Cerebellar cortex (tissue), 1 donor: ENCODE measurements at places on chromosomes 1 and 21.
A peak's percentile ranks its signal among the peaks of the same experiment; 100 is the strongest.

- DNase-seq, result peak; percentile 77
Observed at GRCh38 chr1:21665711-21666575, 3.2 kb downstream of the RAP1GAP start.

DNA sequence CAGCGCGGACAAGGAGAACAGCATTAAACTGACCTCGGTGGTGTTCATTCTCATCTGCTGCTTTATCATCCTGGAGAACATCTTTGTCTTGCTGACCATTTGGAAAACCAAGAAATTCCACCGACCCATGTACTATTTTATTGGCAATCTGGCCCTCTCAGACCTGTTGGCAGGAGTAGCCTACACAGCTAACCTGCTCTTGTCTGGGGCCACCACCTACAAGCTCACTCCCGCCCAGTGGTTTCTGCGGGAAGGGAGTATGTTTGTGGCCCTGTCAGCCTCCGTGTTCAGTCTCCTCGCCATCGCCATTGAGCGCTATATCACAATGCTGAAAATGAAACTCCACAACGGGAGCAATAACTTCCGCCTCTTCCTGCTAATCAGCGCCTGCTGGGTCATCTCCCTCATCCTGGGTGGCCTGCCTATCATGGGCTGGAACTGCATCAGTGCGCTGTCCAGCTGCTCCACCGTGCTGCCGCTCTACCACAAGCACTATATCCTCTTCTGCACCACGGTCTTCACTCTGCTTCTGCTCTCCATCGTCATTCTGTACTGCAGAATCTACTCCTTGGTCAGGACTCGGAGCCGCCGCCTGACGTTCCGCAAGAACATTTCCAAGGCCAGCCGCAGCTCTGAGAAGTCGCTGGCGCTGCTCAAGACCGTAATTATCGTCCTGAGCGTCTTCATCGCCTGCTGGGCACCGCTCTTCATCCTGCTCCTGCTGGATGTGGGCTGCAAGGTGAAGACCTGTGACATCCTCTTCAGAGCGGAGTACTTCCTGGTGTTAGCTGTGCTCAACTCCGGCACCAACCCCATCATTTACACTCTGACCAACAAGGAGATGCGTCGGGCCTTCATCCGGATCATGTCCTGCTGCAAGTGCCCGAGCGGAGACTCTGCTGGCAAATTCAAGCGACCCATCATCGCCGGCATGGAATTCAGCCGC is 2.5 kb downstream of the S1PR1 start:
- DNase-seq, result no peak

DNA sequence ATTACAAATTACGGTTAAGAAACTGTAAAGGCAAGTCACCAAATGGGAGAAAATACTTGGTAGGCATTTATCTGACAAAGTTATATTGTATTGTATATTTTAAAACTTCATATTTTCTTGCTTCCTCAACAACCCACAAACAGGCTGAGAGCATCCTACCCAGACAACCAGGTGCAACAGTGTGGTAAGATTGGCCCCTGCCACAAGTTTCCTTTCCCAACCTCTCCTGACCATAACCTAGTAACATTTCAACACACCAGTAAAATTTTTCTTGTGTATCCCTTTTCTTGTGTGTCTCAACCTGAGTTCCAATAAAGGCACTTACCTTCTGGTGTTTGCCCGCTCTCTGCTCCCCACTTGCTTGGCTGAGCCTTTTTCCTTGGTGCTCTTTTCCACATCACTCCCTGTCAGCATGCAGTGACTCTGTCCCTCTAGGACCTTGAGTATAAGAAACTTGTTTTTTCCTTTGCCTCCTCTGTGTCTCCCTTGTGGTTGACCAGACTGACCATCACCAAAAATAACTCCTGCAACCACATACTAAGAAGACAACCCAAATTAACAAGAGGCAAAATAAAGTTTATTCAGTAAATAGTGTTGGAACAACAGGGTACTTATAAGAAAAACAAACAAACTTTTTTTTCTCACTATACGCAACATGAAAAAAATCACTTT is 40.9 kb downstream of the FCRL3 start:
- no peak for DNase-seq

GRCh38 chr1:15941044-15941840 is 34.7 kb downstream of the ZBTB17 start:
- no peak for DNase-seq

DNA sequence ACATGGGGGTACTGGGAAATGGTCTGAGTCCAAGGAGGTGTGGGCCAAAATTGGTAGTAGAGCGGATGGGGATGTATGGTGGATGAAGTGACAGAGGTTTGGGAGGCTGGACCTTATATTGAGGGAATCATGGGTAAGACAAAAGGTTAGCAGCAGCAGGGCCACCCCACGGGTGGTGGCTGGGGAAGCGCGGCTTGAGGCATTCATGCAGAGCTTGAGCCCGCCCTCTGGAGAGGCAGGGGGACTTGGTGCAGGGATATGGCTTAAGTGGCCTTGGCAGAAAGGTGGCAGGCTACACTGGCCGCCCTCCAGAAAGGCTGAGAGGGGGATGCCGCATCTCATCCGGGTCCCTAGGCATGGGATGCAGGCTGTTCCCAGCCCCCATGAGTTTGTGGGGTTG is 31.5 kb downstream of the HMGB4 start:
- DNase-seq, result no peak

GRCh38 chr1:167544447-167545093 is 9.0 kb downstream of the CREG1 start:
- no peak for DNase-seq

DNA sequence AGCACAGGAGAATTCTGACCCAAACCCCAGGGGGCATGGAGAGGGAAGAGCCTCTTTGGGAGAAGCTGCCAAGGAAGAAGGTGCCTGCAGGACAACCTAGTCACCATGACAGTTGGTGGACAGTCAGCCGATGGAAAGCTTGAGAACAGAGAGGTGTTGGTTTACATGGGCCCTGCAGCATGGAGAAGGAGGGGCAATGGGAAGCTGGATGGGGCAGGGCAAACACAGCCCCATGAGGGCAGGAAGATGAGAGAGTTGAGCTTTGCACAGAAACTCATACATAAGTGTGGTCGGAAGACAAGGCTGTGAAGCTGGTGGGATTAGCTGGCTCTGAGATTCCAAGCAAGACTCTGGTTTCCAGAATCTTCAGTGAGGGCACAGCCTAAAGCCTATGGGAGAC is 6.6 kb upstream of the SLC5A9 start:
- no peak for DNase-seq

- no peak for DNase-seq
Observed at GRCh38 chr1:197264936-197265567, 3.0 kb upstream of the CRB1 start.

GRCh38 chr1:34319218-34319617 is 142.5 kb downstream of the C1orf94 start:
- DNase-seq, result no peak

DNA sequence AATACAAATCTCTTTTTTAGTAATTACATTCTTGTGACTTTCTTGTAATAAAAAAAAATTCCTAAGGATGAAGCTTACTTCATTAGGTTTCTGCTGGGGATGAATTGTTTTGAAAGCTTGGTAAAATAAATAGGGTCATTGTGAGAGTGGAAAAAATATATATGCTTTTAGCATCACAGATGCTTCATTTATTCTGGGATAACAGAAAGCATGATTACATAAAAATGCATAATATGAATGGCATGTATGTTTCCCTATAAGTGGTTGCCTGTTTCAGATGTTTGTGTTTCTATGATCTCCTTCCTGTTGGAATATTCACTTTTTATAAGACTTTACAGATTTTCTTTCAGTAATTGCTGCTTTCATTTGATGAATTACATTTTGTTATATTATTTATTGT is 42.3 kb downstream of the HMCN1 start:
- DNase-seq, result no peak
